ENCODE measurements at places on chromosomes 4 and X.

DNA sequence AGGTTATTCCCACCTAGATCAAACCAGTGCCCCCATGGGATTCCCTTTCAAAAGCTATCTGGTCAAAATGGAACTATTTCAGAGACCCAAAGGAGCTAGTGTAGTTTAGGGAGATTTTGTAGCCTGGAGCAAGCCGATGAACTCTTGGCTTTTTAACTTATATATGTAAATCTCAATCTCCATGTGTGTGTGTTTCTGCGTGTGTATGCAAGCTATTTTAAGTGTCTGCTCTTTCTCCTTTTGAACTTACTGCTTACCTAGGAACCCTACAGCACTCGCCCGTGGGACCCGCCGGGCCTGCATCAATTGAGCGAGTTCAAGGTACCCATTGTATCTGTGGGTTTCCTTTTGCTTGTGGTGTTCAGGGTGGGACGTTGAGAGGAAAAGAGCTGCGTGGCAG, 10.4 kb downstream of the CSTF2 start:
- DNase-seq: no peak

DNA sequence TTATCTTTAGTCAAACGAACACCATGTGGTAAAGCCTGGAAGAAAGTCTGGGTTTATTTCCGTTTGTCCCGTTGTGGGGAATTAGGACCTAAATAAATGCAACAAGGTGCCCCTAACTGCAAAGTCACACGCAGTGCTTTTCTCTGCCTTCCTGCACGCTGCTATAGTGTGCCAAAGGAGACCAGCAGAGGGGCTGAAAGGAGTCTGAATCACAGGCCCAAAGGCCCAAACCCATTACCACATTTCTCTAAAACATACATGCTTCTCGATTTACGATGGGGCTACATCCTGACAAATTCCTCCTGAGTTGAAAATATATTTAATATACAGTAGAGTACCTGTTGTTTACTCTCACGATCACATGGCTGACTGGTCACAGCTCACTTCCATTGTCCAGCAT, 4.5 kb downstream of the VEGFC start:
- DNase-seq: no peak

DNA sequence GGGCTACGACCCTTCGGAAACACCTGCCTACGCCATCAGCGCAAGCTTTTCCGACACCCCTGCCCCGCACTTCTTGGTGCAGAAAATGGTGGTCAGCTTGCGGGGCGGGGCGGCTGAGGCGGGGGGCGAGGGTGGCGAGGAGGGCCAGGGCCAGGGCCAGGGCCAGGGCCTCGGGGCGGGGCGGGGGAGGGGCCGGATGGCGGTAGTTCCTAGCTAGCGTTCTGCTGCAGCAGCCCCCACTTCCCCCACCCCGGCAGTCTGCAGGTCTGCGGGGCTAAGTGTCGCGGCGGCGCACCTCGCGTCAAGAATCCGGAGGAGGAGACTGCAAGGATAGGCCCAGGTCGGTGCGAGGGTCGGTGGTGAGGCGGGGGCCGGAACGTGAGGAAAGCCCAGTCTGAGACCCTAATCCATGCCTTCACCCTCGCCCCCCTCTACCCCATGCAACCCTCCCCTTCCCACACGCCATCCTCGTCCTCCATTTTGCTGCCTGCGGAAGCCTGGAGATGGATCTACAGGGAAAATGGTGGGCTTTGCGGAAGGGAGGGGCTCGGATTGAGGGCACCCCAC, 600 bp downstream of the BEX4 start:
- peak; percentile 27 for DNase-seq

- DNase-seq: no peak
Measured at GRCh38 chr4:117203231-117203630, 117.9 kb upstream of the TRAM1L1 start.

DNA sequence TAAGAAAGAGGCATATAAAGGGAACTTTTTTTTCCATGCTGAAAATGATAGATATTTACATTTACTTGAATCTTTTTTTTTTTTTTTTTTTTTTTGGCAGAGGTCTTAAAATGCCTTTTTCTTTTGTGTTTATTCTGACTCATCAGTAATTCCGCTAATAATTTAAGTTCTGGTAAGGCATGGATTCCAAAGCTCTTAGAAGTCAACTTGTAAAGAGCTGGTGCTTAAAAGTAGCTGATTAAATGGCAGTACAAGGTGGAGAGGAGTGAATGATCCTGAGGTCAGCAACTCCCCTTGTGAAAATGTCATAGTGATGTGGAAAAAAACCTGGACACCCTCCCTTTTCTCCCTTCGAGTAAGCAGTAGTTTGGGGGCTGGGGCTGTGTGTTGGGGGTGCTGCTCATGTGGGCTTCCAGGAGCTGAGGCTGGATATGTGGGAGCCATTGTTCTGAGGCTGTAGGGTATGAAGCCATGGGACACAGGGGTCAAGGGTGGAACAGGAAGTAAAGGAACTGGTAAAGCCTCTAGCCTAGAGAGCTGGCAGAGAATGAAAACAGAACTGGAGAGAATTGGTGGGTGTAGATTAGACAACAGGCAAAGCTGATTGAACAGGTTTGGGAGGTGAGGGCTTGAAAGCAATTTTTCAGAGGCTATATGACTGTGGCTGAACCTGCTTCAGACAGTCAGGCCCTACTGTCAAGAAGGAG, 41.0 kb upstream of the PITX2 start:
- no peak for DNase-seq

- no peak for DNase-seq
Measured at GRCh38 chr4:113028074-113028473, 21.4 kb upstream of the ANK2 start.

- no peak for DNase-seq
Measured at GRCh38 chr4:87109945-87110344, 110.5 kb downstream of the KLHL8 start.

DNA sequence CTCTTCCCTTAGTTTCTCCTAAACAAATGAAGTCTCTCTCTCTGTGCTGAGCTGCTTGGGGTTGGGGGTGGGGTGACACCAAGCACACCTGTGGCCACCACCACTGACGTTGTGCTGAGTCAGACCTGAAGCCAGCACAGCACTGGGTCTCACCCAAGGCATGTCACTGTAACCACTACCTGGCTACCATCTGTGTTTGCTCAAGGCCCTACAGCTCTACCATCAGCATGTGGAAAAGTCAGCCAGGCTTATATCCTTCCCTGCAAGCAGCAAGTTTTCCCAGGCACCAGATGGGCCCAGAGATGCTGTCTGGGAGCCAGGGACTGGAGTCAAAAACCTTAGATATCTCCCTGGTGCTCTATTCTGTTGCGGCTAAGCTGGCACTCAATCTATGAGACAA, 6.9 kb downstream of the CXCL10 start:
- peak; percentile 14 for DNase-seq

DNA sequence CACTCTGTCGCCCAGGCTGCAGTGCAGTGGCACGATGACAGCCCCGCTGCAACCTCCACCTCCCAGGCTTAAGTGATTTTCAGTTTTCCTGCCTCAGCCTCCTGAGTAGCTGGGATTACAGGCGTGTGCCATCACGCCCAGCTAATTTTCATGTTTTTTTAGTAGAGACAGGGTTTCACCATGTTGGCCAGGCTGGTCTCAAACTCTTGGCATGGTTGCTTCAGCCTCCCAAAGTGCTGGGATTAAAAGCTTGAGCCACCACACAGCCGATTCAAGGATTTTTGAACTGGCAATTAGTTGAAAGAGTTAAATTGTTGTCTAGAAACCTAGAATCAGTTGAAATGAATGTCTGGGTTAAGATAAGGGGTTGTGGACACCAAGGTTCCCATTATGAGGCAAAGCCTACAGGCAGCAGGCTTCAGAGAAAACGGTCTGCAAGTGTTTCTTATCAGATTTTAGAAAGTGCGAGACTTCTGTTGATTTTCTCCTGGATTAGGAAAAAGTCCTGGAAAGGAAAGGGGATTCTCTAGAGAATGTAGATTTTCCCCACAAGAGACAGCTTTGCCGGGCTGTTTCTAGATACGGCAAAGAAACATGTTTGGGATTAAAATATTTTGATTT, 8.3 kb upstream of the CCNI start:
- DNase-seq: no peak

- DNase-seq: no peak
Measured at GRCh38 chr4:148205476-148205875, 236.7 kb downstream of the NR3C2 start.

GRCh38 chrX:137032341-137032694, 1.5 kb downstream of the GPR101 start:
- DNase-seq: no peak

- no peak for DNase-seq
Measured at GRCh38 chr4:83362492-83363329, 28.1 kb upstream of the HPSE start.

DNA sequence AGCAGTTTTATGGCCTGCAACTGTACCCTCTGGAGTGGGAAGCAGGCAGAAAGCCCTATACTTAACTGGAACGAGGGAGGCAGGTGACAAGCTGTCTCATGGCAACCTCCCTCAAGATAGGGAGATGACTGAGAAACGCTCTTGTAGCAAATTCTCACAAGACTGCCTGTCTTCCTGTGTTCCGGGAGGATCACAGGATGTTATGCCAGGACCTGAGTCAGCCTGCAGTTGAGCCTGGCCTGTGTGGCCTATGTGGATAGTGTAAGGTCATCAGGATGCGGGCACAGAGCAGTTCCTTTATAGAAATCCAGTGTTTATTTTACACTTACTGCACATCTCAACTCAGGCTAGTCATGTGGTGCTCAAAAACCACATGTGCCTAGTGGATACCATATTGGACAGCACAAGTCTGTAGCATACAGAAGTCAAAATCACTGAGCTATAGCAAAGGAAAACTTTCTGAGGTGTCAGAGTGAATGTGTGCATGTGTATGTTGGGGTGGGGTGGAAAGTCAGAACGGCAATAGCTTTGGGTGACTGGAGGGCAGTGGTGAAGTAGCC, 25.2 kb downstream of the TAF7L start:
- no peak for DNase-seq

DNA sequence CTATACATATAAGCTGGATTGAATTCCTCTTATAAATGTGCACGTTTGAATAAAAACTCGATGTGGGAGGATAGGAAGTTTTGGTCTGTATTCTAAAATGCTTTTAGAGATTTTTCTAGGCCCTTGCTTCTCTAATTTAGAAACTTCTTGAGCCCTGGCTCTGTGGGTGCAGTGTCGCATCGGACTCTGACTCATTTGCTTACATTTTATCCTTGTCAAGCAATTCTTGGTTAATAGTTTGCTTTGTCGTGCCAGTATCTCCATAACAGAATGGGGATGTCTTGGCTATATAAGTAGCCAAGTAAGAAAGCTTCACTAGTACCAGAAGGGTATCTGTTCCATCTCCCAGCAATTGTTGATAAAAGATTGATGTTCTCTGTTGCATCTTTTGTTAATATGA, 10.7 kb downstream of the SGMS2 start:
- no peak for DNase-seq

- no peak for DNase-seq
Measured at GRCh38 chr4:102764901-102765300, 4.1 kb upstream of the MANBA start.

GRCh38 chr4:94635177-94635576, 122.6 kb upstream of the BMPR1B start:
- no peak for DNase-seq

- no peak for DNase-seq
Measured at GRCh38 chr4:101102114-101102742, 245.1 kb downstream of the PPP3CA start.

- DNase-seq: no peak
Measured at GRCh38 chrX:33207056-33207455, 4.3 kb downstream of the DMD start.

- DNase-seq: no peak
Measured at GRCh38 chr4:8820178-8821102, 51.2 kb downstream of the HMX1 start.

DNA sequence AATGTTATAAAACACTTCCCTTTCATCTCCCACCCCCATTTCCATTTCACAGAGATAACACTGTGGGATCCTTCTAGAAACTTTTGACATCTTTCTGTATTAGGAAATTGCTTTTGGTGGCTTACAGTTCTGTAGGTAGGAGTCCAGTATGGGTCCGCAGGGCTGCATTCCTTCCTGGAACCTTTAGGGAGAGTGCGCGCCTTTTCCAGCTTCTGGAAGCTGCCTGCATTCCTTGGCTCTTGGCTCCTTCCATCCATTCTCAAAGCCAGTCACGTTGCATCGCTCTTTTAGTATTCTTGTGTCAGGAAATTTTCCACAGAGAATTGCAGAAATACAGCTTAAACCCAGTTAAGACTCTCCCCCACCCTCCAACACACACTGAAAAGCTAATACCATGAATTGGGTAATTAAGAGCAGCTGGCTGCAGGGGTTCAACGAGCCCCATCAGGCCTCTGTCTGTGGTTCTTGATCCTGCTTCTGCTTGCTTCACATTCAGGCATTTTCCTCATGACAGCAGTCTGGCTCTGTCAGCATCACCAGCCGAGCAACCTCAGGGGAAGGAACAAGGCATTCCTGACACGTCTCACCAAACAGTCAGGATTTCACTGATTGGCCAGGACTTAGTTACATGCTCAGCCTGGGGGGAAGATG, 48.8 kb downstream of the SEPTIN11 start:
- DNase-seq: no peak

GRCh38 chr4:56757261-56757746, 64.2 kb downstream of the SPINK2 start:
- DNase-seq: peak; percentile 30

DNA sequence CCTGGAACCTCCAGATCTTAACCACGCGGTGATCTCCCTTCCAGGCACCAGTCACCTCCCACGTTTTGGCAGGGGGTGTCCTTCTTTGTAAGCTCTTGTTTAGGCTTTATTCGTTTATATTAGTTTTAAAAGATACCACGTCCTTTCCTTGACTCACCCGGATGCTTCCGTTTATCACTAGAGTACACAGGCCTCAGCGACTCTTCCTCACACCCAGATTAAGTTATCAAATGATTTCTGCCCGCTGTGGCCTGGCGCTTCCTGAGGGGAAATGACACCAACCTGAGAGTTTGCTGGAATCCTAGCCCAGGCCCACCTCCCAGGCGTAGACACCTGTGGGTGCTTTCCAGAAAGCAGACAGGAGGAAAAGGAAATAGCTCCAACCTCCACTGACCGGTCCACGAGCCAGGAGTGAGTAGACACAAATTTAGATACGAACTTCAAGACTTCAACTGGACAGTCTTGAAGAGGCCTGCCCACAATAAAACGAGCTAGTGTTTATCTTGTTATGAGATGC, 756 bp upstream of the ADAMTS3 start:
- DNase-seq: no peak

DNA sequence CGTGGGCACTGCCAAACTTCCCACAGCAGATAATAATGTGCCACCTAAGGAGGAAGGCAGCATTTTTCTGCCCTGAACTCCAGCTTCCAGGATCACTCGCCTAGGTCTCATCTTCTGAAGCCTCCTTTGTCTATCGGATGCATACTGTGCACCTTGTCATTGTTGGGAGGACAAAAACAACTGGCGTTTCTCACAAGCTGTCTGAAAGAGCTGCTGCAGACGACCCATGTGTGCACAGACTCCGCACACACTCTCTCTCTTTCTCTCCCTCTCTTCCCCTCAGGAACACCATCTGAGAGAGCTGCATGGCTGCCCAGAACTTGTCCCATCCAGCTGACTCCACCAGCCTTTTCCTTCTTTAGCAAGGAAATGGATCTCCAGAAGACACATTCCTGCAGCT, 83.0 kb downstream of the MAML3 start:
- DNase-seq: no peak
